ENCODE measurements at places on chromosomes 1 and 21.

GRCh38 chr1:168396940-168397684 lies 116.4 kb downstream of the TBX19 start:
- DNase-seq = no peak

GRCh38 chr1:16921391-16922185 lies at the start of gene CROCC:
CROCC (plus strand) TSS chr1:16921931; CDS start chr1:16922019, 88 bp downstream.
- peak; percentile 32 for DNase-seq

- DNase-seq = no peak
These were observed 112.9 kb downstream of the APP start for GRCh38 chr21:26057477-26058170.

DNA sequence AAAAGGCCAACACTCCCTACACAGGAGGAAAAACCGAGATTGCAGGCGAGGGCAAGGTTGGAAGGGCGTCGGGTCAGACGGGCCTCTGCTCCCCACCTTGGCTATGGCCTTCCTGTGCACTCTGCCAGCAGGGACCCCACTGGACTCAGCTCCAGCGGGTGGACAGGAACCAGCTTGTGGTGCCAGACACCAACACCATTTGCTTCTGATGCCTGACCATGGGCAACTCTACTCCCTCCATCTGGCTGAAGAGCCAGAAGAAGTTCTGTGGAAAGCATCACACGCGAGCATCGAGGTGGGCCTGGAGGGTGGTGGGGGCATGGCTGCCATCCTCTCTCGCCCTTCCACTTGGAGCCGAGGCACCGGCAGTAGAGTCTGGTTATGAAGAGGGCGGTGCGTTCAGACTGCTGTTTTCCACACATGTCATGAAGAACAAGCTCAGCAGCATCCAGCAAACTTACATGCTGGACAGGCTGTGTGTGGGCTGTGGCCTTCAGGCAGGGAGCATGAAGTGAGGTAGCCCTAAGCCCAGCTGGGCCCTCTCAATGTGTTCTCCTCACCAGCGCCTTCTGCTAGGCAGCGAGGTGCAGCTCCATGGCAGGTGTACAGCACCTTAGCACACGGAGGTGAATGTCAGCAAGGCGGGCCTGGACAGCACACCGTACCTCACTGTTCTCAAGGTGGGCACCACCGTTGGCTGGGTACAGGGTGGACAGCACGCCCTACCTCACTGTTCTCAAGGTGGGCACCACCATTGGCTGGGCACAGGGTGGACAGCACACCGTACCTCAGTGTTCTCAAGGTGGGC lies 15.6 kb upstream of the ZNF669 start:
- DNase-seq = no peak

- DNase-seq = no peak
These were observed 50.3 kb upstream of the DENND1B start for GRCh38 chr1:197825541-197825940.

DNA sequence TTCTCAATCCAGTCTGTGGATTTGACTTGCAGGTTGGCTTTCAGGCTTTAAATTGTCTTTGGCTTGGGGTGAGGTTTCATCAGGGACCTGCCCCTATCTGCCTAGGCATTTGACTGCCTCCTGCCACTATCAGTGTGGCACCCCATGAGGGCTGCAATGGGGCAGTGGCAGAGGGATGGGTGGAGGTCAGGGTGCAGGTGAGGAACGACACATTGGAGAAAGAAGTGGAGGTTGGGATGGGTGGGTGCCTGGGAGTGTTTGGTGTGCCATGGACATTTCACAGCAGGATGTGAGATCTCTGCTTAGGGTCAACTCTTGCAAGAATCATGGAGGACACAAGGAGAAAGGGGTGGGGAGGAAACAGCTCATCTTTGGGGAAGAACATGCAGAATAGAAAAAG lies 625.1 kb downstream of the PTPRU start:
- DNase-seq = no peak

DNA sequence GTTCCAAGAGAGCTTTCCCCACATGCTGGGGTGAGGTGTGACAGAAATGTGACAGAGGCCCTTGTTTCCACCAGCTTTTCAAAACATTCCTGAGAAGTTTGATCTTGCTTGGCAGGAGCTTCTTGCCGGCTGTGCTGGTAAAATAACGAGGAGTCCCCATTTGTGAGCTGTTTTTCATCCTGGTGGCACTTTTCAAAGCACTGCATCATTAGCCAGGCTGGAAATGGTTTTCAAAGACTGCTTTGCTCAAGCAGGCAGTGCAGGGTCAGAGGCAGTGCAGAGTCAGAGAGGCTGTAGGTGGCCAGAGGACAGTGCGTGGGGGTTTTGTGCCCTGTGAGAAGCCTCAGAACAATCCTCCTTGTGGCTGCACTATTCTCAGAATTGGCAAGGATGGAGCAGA lies 75.8 kb upstream of the KCNA3 start:
- no peak for DNase-seq

GRCh38 chr1:109404838-109405237 lies 7.1 kb upstream of the SORT1 start:
- no peak for DNase-seq

DNA sequence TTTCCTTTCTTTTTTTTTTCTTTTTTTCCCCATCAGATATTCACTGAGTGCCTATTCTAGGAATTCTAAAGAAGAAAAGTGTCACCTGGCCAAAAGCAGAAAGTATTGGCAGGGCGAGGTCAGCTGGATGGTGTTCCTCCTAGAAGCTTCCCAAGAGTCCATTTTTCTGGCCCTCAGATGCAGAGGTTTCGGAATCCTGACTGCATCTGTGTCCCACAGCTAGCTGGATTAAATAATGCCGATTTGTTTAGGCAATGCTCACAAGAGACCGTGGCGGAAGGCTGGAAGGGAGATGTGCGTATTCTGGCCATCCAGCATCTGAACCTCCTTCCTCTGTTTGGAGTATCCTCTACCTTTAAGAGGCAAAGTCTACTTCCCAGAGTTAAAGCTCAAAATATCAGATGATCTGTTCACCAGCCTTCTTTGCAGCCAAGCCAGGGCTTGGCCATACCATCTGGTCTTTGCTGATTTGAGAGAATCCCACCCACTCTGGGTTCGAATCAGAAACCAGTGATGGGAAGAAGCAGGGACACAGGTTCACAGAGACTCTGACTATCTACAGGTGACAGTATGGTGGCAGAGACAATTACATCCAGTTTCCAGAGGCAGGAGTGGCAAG lies 5.4 kb upstream of the TENT5C start:
- DNase-seq = no peak

DNA sequence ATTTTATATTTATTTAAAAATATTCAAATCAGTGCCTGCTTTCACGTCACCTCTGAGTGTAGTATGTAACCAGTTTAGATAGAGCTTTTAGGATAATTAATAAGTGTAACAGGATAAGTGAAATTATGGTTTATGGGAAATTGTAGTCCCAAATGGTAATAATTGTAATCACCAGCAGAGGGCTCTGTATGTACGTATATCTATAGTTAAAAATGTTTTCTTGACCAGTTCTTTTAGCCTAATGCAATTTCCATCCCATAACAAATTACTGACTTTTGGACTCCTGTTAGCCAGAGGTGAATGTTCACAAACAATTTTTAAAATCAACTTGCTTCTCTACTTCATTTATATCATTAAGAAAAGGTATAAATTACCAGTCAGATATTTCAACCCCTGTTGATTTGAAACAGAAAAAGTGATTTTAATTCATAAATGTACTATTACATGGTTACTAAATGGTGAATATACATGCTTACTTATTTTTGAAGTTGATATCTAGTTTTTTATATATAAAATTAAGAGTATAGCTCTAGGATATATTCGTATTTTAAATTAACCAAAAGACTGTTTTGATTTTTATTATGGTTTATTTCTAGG lies 25.3 kb downstream of the SLC30A7 start:
- no peak for DNase-seq

DNA sequence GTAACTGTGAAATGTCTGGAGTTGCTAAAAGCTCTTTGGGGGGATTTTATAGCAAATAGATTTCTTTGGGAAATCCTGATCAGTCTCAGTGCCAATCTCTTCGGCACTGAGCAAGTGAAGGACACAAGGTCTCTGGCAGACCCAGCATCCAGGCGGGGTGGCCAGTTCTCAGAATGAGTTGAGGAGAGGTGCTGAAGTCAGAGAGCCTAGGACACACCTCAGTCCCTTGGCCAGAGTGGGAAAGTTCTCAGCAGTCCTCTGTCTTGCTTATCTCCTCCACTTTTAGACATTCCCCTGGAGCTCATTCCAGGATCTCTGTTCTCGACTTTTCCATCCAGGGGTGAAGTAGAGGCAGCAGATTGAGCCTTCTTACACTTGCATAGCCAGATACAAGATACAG lies 6.7 kb downstream of the HLX start:
- DNase-seq = no peak

GRCh38 chr1:67298762-67299161 lies 8.9 kb upstream of the IL12RB2 start:
- no peak for DNase-seq

DNA sequence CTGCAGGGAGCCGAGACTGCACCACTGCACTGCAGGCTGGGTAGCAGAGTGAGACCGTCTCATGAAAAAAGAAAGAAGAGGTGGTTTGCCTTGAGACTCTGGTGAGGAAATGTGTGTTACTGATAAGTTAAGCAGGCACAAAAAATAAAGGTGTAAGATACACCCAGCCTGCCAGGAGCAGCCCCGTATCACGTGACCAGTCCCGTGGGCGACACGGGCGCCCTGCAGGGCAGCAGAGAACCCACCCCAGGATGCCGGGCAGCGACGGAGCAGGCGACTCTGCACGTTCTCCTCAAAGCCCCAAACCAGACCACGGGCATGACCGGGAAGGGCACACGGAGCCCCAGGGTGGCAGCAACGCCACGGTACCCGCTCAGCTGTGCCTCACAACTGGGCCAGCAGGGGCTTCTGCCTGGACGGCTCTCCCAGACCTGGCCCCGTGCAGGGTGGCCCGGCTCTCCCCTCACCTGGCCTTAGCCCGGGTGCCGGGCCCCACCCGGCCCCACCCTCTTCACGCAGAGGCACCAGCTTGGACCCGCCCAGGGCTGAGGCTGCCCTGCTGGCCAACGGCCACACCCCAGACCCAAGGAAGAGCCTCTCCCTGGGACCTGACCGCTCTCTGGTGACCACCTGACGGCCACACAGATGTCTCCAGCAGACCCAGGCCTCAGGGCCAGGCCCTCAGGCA lies 8.1 kb upstream of the TNFRSF4 start:
- DNase-seq = no peak

GRCh38 chr21:17903029-17903806 lies 84.1 kb upstream of the C21orf91 start:
- DNase-seq = no peak

- no peak for DNase-seq
These were observed 3.2 kb upstream of the ATP13A2 start for GRCh38 chr1:17014671-17015567.

GRCh38 chr1:109263234-109263596 lies 13.9 kb downstream of the CELSR2 start:
- no peak for DNase-seq

- DNase-seq = no peak
These were observed 92.9 kb upstream of the IVNS1ABP start for GRCh38 chr1:185409763-185410528.

GRCh38 chr1:239879321-239880170 lies 212.1 kb upstream of the FMN2 start:
- DNase-seq = no peak

GRCh38 chr1:11516961-11517635 lies 38.1 kb downstream of the DISP3 start:
- no peak for DNase-seq

DNA sequence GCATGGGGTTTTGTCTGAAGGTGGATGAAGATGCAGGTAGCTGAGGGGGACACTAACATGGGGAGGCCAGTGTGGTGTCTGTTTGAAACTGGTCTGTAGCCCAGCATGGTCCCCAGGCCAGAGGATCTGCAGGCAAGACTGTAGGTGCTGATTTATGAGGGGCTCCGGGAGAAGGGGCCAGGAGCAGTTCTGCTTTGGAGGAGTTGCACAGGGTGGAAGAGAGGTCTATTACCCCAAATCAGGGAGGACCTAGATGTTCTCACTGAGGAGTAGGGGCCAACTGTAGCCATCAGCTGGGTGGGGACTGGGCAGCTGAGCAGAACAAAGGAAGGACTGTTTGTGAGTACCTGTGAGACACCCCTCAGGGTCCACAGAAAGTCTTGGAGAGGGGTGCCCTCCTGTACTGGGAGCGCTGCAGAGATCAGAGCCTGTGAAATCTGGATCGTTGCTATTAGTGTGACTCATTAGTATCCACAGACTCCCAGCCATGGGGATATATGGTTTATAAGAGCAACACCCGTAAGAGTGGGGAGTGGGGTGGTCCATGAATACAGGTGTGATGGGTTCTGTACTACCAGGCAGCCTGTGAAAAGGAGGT lies 64.3 kb upstream of the IRF2BP2 start:
- DNase-seq = no peak

DNA sequence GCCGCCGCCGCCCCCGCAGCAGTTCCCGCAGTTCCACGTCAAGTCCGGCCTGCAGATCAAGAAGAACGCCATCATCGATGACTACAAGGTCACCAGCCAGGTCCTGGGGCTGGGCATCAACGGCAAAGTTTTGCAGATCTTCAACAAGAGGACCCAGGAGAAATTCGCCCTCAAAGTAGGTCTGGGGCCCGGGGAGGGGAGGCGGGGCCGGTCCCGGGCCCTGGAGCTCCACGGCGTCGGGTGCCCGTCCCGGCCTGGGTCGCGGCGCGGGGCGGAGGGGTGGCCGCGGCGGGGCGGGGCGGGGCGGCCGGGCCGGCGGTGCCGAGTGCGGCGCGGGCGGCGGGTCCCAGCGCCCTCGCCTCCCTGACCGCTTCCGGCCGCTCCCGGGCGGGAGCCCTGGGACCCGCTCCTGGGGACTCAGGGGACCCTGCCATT lies 646 bp downstream of the MAPKAPK2 start:
- peak; percentile 42 for DNase-seq

DNA sequence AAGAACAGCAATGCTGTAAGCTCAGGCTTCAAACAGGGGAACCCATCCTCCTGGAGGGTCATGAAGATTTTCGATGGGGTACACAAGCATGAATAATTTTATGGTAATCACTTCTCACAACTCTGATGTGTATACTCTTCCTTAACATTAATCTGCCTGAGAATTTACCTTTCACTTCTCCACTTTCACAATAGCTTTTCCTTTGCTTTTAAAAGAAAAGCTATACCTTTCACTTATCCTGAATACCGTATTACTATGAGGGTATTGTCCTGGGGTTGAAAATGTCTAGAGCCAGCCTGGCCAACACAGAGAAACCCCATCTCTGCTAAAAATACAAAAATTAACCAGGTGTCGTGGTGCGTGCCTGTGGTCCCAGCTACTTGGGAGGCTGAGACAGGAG lies 12.7 kb upstream of the ZYG11B start:
- no peak for DNase-seq

- no peak for DNase-seq
These were observed 1.2 kb downstream of the DMBX1 start for GRCh38 chr1:46490656-46491442.

All from stimulated activated CD4-positive, alpha-beta T cell treated with anti-CD3 and anti-CD28 coated beads, Interleukin-4, amount 100 ng/mL, for 24 hours (primary cell).